OCI-M1 (cell line): ENCODE measurements at places on chromosomes 2 and 18.

DNA sequence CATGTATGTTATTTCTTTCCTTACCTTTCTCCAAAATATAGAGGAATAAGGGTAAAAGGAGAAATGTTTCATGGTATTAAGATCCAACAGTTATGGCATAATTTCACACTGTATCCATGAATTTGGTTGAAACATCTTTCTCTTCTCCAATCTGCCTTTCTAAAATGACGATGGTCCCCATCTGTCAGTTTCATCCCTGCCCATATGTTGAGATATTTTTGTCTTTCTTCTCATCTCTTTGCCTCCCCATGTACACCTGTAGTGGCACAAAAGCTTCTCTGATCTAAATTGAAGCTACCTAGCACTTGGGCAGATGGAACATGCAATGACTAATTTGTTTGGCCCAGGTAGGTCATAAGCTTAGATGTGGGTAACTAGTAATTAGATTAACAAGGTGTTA, 90.7 kb upstream of the LRRTM1 start:
- no peak for DNase-seq

DNA sequence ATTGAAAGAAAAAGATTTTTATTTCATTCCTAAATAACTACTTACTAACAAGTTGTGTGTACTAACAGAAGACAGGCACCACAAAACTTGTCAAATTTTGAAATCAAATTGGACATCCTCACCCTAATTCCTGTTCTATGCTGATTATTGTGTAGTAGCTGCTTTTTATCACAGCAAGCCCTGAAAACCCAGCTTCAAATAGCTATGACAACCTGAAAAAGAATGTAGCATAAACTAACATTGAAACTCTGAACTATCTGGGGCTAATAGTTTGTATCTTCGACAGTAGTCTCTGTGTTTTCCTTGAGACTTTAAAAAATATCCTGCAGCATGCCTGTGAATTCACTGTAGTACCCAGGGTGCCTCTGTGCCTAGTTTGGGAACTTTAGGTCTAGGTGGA, 122.6 kb downstream of the WDPCP start:
- DNase-seq: no peak

GRCh38 chr2:138090330-138090729, 126.1 kb downstream of the HNMT start:
- DNase-seq: peak; percentile 70

DNA sequence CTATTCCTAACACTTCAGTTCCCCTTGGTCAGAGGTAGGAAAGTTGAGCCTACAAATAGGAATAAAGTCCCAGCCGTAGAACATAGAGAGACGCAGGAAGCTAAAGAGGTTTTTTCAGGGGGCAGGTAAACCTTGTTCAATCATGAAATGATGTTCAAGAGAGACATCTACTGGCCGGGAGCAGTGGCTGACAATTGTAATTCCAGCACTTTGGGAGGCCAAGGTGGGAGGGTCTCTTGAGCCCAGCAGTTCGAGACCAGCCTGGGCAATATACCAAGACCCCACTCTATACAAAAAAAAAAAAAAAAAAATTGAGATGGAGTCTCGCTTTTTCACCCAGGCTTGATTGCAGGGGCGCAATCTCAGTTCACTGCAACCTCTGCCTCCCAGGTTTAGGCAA, 66.7 kb upstream of the DNAJC10 start:
- peak; percentile 63 for DNase-seq

DNA sequence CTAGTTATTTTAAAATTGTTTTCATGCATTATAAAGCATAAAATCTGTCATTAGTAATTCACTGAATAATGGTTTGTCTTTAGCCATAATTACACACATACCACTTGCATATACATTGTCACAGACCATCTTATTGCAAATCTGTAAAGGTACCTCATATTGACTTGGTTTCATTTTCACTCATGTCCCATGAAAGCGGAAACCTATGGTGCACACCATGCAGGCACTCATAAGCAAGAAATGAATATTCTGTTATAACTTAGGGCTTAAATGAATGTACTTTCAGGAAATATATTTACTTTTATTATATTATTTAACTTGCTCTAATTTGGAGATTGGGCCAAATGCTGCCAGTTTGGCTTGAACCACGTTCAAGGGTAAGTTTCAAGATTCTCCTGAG, 29.2 kb upstream of the STK17B start:
- DNase-seq: peak; percentile 11
